CD4-positive, alpha-beta T cell treated with Interleukin-17A for 1 hour (primary cell): ENCODE measurements at places on chromosomes 6 and 20.

DNA sequence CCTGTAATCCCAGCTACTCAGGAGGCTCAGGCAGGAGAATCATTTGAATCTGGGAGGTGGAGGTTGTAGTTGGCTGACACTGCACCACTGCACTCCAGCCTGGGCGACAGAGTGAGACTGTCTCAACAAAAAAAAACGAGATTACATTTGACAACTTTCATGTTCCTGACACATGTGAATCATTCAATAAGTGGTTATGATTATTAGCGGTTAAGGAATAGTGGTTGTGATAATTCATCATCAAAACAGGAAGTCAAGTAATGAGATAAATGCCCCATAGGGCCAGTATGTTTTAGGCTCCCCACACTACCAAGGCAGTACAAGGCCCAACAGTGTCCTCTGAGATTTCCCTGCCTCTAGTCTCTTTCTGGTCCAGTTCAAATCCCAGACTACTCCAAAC, 2.5 kb downstream of the HDDC2 start:
- DNase-seq, result peak; percentile 37

DNA sequence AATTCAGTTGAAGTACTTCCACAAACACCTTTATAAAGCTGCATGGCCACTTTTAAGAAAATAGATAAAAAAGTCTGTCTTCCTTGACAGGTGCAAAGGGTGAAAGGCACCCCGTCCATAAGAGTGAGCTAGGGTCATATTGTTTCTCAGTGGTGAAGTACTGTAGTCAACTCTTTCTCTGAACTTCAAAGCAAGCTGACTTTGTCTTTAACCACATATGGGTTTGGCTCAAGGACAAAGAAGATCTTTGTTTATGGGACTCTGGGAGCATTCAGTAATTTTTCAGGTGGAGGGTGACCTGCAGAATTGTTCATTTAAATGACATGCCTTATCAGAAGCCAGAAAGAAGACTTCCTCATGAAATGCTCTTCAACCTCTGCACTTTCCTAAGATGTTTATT, 49.3 kb upstream of the KLHL31 start:
- DNase-seq, result no peak

GRCh38 chr6:167824591-167825331, 1.9 kb upstream of the AFDN start:
- no peak for DNase-seq

DNA sequence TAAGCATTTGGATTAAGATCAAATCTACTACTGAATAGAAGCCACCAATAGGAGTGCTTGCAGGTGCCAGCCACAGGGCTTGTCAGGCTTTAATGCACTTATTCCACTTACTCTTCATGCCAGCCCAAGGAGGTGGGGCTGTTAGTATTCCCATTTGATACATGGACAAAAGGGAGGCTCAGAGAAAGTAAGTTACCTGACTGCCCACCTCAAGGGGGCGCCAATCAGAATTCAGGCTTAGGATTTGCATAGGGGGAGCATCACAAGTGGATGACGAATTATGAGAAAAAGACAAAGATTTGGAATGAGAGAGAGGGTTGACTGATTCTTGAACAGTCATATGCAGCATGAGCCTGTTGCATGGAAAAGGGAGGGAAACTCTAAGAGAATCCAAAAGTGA, 188.4 kb upstream of the TSHZ2 start:
- DNase-seq, result peak; percentile 4

- no peak for DNase-seq
These were observed 106.4 kb downstream of the GMPR start for GRCh38 chr6:16344756-16345155.

GRCh38 chr20:13458860-13459451, 179.8 kb downstream of the TASP1 start:
- peak; percentile 5 for DNase-seq

DNA sequence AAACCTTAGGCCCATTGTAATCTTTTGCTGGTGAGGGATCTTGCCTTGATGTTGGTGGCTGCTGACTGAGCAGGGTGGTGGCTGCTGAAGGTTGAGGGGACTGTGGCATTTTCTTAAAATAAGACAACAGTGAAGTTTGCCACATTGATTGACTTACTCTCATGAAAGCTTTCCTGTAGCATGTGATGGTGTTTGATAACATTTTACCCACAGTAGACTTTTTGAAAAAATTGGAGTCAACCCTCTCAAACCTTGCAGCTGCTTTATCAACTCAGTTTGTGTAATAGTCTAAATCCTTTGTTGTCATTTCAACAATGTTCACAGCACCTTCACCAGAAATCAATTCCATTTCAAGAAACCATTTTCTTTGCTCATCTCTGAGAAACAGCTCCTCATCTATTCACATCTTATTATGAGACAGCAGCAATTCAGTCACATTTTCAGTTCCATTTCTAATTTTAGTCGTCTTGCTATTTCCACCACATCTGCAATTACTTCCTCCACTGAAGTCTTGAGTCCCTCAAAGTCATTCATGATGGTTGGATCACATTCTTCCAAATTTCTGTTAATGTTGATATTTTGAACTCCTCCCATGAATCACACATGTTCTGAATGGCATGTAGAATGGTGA, 37.2 kb downstream of the CST9L start:
- DNase-seq, result no peak

- no peak for DNase-seq
These were observed 15.6 kb downstream of the DDRGK1 start for GRCh38 chr20:3188823-3189413.

GRCh38 chr20:52746190-52746589, 226.0 kb upstream of the TSHZ2 start:
- DNase-seq, result no peak

GRCh38 chr20:34791289-34792020, 34.0 kb downstream of the NCOA6 start:
- DNase-seq, result no peak
